ENCODE measurements at places on chromosomes 11 and 22.

DNA sequence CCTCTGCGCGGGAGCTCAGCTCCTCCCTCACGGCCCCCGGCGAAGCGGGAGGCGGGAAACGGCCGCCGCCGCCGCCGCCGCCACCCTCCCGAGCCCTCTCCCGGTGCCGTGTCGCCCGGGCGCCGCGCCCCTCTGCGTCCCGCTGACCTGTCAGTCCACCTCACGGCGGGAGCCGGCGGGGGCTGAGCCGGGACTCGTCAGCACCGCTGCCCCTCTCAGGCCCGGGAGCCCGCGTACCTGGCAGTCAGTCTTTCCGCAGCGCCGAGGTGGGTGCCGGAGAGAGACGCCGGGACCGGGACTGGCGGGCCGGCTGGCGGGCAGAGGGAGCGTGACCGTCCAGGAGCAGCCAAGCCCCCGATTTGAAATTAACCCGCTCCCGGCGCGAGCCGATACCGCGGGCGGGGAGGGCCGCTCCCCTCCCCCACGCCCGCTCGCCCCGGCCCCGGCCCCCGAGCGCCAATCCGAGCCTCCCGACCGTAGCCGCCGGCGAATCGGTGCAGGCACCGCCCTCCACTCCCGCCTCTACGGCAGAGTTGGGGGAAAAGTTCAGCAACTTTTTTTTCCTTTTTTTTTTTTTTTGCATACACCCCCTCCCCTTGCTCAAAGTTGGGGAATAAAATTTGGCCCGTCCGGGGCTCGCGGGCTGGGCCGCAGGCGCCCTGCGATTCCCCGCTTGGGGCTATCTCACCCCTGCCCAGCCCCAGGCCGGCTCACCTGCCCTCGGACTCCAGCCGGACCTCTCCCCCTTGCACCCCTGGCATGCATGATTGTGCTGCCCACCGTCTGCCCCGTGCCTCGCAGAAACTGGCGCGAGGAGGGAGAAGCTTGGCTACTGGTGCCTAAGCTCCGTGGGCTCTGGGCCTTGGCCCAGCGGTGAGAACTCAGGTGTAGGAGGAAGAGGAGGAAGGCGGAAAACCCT, 774 bp upstream of the E2F8 start:
- DNase-seq = no peak

DNA sequence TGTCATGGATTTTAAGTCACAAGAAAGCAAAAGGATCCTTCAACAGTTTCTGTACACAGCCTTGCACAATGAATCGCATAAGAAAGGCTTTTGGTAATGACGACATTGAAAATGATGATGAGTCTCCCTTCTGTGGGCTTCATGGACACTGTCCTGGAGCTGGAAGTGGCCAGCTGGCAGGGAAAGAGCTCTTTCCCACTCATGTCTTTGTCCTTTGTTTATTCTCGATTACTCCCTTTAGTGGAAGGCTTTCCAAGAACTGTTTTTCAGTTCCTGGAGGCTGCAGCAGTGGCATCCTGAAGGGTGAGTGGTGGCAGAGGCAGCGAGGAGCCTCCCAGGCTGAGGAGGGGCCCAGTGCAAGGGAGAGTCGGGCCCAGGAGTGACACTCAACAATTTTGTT, 505.2 kb downstream of the NTM start:
- DNase-seq = no peak

GRCh38 chr11:115580927-115581680, 76.9 kb upstream of the CADM1 start:
- DNase-seq = no peak

GRCh38 chr11:27241311-27242122, 121.5 kb downstream of the CCDC34 start:
- no peak for DNase-seq
